ENCODE measurements at places on chromosomes 3 and 15.

- no peak for DNase-seq
Observed at GRCh38 chr3:43031485-43031884, 52.4 kb downstream of the GASK1A start.

GRCh38 chr3:87996882-87997281 lies 61.9 kb downstream of the CGGBP1 start:
- no peak for DNase-seq

DNA sequence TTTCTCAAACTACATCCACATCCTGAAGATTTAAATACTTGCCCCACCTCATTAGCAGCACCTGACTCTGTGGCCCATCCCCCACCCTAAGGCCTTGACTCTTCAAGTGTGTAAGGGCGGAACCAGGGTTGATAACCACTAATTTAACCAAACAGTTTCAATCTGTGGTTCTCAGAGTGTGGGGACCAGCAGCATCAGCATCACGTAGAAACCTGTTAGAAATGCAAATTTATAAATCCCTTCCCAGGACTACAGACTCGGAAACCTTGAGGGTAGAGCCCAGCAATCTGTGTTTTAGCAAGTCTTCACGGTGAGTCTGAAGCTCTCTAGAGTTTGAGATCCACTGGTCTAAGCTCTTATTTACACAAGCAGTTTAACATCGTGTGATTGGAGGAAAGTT lies 12.4 kb downstream of the GNB4 start:
- DNase-seq, result no peak

DNA sequence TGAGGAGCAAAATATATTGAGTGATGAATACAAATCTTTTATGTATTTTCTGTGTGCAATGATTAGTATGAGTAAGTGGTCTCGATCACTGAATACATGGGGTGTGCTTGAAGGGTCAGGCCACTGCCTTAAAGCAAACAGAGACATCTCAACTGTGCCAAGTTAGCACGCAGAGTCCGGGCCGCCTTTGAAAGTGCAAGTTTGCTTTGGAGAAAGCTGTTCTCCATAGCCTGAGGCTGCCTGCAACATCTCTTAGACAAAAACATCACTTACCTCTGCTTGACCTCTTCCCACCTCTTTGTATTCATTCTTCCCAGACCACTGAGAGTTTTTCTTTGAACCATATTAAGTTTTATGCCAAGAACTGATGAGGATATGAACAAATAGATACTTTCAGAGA lies 267.0 kb downstream of the ZBTB20 start:
- no peak for DNase-seq

GRCh38 chr15:90889313-90889730 lies 5.0 kb downstream of the FES start:
- no peak for DNase-seq

- DNase-seq, result no peak
Observed at GRCh38 chr15:20345401-20345958, 196.1 kb downstream of the GOLGA6L6 start.

DNA sequence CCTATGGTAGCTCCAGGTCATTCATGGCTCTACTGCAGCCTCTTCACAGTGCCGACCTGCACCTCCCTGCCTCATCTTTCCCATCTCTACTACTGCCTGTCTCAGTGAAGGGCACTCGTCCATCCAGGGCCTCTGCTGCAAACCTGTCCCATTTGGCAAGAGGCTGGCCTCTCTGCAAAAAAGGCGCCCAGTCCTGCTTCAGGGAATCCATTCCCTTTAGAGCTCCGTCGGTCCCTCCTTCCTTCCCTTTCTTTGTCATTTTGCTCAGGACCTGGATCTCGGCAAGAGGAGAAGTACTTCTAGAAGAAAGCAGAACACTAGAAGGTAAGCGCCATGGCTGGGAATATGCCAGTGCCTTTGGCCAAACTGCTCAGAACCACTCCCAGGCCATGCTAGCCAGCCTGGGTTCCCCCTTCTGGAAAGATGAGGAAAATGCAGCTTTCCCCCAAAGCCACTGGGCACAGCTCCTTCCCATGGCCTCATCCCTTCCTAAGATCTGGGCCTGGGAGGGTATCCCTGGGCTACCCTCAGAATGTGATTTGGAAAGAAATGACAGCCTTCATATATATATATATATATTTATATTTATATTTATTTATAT lies 6.4 kb upstream of the ISL2 start:
- DNase-seq, result no peak

DNA sequence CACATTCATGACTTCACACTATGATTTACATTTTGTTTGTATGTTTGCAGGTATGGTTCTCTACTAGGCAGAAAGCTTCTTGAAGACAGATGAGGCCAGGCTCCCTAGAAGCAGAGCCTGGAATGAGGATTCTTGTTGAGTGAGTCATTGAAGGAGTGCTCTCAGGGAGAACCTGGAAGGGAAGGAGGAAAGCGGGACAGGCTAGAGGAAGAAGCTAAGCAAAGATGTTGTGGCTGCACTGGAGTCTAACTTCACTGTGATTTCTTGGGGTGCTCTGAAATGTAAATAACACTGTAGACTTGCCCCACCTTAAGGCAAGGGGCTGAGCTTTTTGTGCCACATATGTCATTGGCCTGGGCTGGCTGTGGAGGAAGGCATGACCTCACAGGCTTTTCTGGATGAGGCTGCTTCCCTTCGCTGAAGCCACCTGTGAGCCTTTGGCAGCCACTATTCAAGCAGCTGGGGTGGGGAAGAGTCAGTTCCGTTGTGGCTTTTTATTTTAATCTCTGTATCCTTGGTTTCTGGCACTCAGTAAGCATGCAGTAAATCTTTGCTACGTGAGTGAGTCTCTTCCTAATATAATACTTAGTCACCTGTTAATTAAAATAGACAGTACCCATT lies 307.3 kb downstream of the SV2B start:
- no peak for DNase-seq

DNA sequence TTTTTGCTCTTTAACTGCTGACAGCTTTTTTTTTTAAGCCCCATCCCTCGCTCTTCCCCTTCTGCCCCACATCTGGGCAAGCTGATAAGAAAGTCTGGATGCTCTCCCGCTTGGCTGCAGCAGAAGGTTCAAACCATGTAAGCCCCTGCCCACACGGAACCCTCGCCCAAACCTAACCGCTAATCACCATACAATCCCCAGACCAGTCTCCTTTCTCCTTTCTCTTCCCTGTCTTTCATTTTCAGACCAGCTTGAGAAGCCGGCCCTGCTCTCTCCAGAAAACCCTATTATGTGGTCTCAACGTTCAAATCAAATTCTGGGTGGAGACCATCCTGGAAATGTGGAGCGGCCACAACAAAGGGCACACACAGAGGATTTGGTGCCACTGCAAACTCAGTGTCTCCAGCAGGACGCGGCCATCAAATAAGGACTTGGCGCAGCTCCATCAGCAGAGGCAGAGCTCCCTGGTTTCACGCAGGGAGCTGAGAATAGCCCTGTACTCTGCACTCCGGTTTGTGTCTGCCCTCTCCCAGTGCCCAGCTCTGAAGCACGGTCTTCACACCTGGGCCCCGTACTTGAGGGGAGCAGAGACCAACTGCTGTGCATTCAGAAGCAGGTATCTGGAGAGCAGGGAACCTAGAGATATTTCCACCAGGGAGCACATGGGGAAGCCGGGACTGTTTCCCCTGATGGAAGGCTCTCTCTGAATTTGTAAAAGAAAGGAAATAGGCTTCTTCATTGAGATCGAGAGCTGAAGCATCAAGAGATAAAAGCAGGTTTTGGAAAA lies 92.6 kb downstream of the XXYLT1 start:
- DNase-seq, result no peak

DNA sequence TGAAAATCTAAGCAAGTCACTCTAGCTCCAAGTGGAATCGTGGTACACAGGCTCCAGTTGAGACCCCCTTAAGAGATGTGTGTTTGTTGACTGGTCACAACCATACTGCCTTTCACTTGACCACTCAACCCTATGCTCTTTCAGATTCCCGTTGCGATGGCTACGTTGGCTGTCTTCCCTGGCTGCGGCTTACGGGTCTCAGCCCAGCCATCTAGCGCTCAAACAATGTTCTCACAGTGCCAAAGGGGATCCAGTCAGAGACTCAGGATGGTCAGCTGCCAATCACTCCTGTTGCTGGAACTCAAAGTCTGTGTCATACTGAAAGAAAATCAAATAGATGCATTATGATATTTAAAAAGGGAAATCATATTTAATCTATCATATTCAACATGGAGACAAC lies 237.6 kb downstream of the ITPR1 start:
- no peak for DNase-seq

DNA sequence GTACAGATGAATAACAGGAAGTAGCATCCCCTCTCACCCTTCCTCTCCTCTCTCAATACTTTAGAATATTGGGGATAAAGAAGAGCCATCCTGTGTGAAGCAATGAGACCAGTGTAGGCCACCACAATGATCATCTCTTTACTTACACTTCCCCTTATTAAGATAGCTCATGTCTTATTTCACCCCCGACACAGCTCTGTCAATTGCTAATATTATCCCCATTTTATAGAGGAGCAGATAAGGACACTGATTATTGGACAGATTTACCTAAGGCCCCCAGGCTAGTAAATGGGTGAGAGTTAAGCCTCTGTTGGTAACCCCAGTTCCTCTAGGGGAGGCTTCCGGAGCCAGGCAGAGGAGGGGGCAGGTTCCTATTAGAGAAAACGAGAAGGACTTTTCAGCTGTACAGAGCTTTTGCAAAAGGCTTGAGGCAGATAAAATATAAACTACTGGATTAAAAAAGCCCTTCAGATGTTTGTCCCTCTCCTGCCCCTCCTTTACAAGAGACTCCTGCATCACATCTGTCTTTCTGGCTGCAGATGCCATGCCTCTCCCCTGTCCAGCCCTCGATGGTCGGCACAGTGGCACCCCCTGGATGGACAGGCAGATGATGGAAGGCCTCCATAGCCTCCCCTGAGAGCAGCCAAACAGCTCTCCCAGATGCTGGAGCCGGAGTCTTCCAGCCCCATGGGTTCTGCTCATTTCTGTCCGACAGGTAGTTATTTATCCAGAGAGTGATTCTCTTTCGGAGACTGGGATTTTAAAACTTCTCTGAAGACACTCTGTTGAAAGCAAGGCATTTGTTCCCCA lies 49.4 kb upstream of the LCTL start:
- no peak for DNase-seq

- DNase-seq, result no peak
Observed at GRCh38 chr3:59867185-59868002, 817.6 kb upstream of the CFAP20DC start.
